ENCODE measurements at places on chromosomes 5 and 9.

- no peak for DNase-seq
Observed at GRCh38 chr9:71821405-71821804, 53.1 kb upstream of the CEMIP2 start.

DNA sequence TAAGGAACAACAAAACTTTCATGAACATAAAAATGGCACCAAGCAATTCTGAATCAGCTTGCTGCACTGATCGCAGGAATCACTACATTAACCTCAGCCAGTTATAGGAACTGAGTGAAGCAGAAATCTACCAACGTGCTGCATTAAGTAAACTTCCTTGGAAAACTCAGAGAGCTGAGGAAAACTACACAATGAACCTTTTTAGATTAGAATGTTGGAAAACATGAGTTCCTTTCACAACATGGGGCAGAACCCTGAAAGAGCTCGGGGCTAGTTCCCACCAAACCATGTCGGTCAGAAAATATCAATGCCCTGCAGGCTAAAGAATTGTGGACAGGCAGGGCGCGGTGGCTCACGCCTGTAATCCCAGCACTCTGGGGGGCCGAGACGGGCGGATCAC lies 19.4 kb downstream of the ALDH7A1 start:
- no peak for DNase-seq

GRCh38 chr9:133696071-133696472 lies 42.1 kb downstream of the SARDH start:
- no peak for DNase-seq

- DNase-seq = no peak
Observed at GRCh38 chr5:157266286-157267007, 524 bp downstream of the CYFIP2 start.

DNA sequence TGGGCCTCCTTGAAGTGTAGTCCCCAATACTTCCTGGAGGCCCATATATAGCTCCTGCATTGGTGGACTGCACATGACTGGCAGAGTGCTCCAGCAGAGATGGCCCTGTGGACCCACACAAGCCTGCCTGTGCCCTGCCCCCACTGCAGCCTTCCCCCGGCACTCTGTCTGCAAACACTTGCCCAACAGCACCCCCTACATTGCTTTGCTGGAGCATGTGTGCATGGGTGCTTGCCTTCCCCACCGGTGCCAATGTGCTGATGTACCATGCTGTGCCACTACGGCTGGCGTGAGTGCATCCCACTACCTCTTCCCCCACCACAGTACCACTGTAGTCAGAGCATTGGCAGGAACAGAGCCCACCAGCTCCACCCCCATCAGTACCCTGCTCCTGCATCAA lies 563.6 kb upstream of the CTNND2 start:
- no peak for DNase-seq

DNA sequence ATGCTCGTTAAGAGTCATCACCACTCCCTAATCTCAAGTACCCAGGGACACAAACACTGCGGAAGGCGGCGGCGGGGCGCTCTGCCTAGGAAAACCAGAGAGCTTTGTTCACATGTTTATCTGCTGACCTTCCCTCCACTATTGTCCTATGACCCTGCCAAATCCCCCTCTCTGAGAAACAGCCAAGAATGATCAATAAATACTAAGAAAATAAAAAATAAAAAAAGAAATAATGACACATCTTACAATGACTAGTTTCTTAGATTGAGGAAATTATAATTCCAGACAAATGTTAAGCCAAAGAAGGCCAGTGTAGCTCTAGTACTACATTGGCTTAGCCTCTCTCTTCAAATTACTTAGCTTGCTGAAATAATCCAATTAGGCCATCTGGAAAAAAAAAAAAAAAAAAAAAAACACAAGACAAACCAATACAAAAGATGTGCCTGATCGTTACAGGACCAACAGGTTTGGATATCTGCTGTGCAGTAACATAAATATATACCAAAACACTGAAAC lies 58.0 kb downstream of the ANXA2R start:
- no peak for DNase-seq

DNA sequence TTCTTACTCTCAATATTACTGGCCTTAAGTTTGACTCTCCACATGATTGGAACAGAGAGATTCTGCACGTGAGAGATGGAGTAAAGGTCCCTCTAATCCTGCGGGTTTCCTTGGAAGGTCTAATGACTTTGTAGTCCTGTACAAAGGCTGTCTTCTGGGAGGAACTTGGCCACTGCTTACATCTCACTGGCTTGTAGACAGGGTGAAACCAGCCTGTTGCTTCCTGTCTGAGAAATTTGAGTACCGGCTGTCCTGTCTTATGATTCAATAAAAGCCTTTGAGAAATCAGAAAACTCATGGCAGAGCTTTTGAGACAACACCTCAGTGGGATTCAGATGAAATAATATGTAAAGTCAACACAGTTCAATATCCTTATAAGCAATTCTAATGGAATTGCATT lies 43.0 kb downstream of the IL31RA start:
- no peak for DNase-seq

GRCh38 chr9:10127867-10128266 lies 484.9 kb downstream of the PTPRD start:
- DNase-seq = no peak

- DNase-seq = no peak
Observed at GRCh38 chr9:86580688-86581087, 226.5 kb upstream of the TUT7 start.

- DNase-seq = no peak
Observed at GRCh38 chr9:94443032-94443722, 111.7 kb upstream of the PCAT7 start.
